ENCODE measurements at places on chromosomes 6 and 20.

DNA sequence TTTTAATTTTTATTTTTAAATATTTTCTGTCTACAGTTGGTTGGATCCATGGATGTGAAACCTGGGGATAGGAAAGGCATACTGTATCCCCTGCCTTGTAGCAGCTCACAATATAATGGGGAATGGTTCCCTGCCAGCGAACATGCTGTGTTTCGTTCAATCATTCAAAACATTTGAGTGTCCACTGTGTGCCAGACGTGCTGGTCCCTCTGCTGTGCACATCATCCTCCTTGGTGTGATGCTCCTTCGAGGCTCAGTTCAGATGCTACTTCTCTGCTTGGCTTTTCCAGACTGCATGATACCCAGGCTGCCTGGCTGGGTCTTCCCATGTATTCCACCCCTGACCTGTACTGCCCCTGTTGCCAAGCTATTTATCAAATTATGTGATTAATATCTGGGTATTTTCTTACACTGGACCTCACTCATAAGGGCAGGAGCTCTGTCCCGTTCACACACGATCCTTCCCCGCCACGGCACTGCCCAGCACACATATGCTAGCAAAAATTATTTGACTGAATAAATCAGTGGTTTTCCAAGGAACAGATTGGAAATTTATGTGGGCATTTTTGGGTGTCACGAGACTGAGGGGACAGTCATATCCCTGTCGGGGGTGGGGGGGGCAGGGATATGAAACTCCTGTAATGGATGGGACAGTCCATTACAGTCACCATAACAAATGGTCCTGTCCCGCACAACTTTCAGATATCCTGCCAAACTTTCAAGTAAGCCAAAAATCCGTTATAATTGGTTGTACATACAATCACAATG lies 4.9 kb downstream of the SDCBP2 start:
- no peak for DNase-seq

DNA sequence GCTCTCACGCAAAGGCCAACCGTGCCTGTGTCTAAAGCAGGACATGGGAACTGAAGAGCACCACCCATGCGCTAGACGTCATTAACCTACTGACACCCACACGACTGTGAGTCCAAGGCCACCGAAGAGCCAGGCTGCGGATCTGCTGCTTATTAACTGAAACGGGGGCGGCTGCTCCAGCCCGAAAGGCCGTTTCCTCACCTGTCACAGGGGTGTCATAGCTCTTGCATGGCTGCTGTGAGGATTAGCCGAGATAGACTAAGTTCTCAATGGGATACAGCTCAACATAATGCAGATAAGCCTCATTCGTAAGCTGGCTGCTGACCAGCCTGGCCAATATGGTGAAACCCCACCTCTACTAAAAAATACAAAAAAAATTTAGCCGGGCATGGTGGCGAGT lies 26.7 kb downstream of the OVOL2 start:
- no peak for DNase-seq

DNA sequence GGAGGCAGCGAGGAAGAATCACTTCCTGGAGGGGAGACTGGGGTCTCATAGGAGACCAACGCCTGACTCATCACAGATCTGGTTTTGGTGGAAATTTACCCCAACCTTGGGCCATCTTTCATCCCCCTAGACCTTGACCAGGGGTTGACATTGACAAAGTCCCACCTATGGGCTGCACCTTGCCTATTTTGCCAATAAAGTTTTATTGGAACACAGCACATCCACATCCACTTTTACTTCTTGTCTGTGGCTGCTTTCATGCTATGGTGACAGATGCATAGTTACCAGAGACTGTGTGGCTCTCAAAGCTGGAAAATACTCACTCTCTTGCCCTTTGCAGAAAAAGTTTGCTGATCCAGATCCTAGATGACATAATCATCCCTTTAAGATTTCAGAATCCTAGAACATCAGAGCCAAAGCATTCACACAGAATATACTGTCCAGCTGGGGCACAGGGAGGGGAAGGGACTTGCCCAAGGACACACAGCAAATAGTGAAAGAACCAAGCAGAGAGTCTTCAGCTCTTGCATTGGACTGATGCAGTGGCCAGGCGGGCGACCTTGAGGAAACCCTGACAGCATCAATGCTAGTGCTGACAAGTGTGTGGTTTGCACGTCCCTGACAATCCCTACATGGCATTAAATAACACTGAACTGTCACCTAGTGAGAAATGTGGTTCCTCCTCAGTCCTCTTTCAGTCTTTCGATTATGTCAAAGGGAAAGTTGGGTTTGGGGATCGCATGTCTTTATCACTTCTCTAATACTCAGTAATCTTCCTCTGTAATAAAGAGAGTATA lies 41.2 kb downstream of the CD40 start:
- DNase-seq, result no peak

- DNase-seq, result no peak
Observed at GRCh38 chr20:59631751-59632540, 27.6 kb downstream of the PHACTR3 start.

DNA sequence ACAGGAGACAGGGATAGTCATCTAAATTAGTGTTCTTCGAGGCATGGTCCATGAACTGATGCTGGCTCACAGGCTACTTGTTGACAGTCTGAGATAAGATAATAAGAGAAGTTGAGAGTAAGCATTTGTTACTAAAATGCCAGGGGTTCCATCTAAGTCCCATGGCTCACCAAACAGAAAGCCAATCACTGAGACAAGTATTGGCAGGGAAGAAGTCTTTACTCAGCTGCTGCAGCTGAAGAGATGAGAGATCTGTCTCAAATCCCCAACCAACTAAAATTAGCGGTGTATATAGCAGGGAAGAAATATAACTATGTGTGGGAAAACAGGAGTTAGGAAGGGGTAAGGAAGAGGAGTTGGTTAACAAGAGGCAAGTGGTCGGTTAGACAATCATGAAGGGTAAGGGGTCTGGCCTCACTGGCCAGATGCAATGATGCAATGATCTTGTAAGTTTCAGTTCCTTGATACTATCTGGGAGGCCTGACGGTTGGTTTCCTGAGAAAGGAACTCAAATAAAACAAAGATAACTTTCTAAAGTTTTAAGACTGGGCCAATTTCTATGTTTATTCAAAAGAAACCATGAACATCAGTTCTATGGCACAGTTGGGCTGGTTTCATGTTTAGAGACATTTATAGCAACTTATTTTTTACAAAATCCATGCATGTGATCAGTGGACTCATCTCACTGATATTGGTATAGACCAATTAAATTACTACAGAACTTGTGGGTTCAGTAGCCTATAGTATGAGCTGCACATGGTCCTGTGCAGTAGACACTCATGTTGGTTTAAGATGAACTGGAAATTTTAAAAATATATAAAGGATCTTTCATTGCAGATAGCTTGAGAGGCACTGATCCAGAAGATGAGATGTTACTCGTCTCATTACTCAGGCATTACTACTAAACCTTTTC lies 9.9 kb upstream of the HEBP2 start:
- no peak for DNase-seq

GRCh38 chr6:32252331-32253009 lies 28.6 kb upstream of the NOTCH4 start:
- no peak for DNase-seq

DNA sequence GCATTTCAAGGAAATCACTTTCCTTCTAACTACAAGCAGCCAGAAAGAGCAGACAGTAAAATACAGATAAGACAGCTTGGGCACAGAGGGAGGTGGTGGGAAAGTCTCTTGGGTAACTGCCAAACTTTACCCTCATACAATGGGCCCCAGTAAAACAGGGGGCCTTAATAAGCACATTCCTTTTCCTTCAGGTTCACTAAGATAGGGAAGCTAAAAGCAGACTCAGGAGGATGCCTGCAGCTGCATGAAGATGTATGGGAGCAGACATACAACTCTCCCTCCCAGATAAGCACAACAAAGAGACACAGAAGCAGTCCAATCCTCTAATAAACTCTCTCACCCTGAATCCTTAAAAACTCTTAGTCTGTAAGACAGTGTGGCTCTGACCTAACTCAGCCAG lies 49.0 kb downstream of the SIM1 start:
- no peak for DNase-seq

DNA sequence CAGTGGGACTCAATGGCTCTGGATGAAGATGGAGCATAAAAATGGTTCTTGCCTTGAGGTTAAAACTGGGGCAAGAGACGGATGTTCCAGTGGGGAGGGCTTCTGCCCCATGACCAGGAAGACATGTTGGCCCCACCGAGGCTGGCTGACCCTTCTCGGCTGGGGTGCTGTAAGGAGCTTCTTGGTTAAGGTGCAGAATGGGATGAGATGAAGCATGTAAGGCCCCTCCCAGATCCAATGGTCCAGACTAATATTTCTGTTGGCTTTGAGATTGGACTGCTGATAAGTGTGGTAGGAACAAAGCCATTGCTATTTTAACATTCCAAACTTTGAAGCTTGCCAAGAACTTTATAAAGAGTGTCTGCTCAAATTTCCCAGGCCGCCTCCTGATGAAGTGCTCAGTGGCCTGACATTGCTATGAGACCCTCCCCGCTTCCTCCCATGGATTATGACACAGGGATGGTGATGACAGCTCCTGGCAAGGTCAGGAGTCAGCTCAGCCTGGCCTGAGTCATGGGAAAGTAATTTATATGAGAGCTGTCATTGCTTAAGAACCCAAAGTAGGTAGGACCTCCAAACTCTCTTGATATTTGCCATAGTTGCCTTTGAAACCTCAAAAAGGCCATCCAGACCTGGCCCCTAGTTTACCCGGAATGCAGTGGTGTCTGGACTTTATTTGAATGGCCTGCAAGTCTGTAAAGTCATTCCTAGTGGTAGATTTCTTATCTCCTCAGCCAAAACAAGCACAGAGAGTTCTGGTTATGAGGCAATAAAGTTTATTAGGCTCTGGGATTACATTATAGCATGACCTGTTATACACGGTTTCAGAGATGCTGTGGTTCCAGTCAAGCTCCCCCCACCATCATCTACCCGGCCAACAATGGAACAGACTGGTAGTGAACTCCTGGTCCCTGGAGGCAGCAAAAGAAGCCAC lies 55.2 kb downstream of the TGM2 start:
- no peak for DNase-seq
